ENCODE measurements at places on chromosomes 6 and 20.

- DNase-seq, result no peak
Measured at GRCh38 chr6:158344534-158344933, 32.3 kb downstream of the TULP4 start.

GRCh38 chr6:155461556-155461955, 5.9 kb upstream of the NOX3 start:
- no peak for DNase-seq

- no peak for DNase-seq
Measured at GRCh38 chr6:137928286-137928685, 61.2 kb downstream of the TNFAIP3 start.

DNA sequence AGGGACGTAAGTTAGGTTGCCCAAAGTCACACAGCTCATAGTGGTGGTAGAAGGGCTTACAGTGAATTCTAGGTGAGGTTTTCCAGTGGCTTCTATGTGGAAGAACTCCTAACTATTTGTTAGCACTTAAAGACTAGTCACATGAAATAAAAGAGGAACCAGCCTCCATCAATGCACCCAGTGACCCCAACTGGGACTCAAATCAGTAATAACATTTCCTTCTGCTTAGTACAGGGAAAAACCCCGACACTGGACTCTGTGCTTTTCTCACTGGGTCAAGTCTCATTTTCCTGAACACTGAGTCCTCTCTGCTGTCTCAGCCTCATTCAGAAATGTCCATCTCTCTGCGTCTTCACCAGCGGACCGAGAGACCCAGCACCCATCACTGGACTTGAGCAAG, 89.2 kb downstream of the SLC22A23 start:
- no peak for DNase-seq

DNA sequence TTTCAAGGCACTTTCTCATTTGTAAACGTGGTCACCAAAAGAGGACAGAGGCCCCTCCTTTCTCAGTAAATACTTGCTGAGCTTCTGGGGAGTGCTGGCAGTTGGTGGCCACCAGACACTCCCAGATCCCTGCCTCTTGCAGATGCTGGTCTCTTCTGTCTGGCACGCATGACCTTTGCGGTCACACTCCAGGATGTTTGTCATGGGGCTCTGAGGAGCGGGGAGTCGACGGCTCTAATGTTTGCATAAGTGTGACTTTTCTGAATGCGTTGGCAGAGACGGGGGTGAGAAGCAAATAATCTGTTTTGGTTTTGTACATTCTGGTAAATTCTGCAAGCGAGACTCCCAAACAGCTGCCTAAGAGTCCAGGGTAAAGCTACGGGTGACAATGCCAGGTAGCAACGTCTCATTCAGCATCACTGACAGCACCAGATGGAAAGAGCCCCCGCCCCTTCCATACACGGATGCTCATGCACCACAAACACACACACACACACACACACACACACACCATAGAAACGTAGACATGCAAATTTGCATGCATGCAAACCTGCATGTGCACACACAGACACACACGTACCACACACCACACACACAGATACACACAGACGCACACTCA, 101.1 kb downstream of the YTHDF1 start:
- no peak for DNase-seq

GRCh38 chr6:113450061-113450465, 407.1 kb upstream of the MARCKS start:
- DNase-seq, result no peak

DNA sequence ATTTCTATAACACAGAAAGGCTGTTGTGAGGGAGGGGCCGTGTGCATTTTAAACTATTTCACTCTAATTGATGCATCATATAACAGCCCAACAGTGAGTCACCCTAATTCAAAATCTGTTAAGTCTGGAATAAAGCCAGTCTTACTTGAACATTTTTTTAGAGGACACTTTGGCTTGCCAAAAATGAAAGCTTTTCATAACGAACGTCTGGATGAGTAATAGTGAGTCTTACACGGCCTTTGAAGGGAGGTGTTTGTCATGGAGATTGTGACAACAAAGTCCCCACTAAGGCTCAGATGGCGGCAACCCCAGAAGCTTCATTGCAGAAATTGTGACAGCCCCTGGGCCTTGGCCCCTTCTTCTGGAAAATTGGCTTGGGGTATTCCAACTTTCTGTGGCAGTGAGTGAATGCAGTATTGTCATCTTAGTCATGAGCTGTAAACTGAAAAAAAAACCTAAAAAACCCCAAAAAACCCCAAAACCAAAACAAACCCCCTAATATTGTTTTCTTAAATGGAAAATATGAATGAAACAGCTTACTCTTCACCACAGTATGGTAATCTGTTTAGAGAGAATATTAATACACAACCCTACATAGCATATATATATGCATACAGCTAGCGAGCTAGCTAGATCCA, 92.6 kb upstream of the CLDN20 start:
- DNase-seq, result no peak

- no peak for DNase-seq
Measured at GRCh38 chr6:10248378-10248843, 166.5 kb downstream of the TFAP2A start.

GRCh38 chr6:44661221-44662008, 273.9 kb downstream of the CDC5L start:
- no peak for DNase-seq

DNA sequence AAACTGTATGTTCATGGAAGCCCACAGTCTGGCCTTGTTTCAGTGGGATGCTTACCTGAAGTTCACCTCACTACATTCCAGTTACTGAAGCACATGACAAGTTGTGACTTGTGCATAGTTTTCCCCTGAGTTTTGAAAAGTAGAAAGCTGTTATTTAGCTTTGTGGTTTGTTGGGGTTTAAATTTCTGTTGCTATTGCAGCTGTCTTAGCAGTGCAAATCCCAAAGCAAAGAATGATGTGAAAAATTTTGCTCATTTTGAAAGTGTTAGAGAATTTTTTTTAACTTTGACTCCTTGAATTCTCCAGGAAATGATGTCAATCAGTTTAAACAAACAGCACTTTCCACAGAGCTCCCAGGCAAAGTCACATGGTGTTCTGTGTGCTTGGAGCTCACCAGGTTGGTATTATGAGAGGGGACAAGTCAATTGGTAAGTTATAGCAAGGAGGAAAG, 268.4 kb downstream of the ADGRG6 start:
- DNase-seq, result no peak

DNA sequence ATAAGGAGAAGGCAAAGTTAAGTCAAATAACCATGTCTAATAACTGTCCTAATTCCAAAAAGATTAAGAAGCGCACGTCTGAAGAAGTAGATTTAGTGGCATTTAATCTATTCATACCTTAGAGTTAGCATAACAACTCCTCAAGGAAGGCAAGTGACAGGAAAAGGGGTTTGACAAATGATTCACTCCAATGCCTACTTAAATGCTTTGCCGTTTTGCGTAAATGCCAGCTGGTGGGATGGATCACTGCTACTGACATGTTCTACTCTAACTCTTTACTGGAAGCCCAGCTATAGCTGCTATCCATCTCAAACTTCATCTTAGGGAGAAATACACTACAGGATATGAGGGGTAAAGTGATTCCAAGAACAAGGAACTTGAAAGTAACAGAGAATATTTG, 347.3 kb upstream of the RUNX2 start:
- DNase-seq, result no peak

DNA sequence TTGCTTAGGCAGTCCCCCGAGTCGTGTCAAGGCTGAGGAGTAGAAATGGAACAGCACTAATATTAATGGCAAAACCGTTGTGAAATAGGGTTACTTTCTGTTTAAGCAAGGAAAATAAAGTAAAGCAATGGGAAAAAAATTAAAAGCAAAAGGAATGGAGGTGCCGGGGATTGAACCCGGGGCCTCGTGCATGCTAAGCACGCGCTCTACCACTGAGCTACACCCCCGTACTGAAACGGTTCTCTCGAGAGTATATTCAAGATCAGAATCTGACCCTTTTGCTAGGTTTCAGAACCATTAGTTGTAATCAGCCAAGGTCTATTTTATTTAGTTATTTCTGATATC, 85.5 kb downstream of the TRIM27 start:
- DNase-seq, result peak; percentile 52

DNA sequence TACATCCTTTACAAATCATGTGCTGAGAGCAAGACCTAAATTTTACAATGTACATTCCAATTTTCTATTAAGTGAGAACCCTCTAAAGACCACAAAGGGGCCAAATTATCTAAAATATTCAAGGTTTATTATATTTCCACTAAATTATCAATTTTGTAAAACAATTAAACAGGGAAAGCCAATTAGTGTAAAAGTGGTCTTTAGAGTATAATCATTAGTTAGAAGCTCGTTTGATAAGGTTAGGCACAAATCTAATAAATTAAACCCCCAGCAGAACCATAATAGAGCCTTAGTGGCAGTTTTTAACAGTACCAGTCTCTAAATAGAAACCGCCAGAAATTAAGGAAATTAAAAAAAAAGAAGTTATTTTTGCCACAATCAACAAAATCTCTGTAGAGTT, 249.1 kb upstream of the MANEA start:
- no peak for DNase-seq

DNA sequence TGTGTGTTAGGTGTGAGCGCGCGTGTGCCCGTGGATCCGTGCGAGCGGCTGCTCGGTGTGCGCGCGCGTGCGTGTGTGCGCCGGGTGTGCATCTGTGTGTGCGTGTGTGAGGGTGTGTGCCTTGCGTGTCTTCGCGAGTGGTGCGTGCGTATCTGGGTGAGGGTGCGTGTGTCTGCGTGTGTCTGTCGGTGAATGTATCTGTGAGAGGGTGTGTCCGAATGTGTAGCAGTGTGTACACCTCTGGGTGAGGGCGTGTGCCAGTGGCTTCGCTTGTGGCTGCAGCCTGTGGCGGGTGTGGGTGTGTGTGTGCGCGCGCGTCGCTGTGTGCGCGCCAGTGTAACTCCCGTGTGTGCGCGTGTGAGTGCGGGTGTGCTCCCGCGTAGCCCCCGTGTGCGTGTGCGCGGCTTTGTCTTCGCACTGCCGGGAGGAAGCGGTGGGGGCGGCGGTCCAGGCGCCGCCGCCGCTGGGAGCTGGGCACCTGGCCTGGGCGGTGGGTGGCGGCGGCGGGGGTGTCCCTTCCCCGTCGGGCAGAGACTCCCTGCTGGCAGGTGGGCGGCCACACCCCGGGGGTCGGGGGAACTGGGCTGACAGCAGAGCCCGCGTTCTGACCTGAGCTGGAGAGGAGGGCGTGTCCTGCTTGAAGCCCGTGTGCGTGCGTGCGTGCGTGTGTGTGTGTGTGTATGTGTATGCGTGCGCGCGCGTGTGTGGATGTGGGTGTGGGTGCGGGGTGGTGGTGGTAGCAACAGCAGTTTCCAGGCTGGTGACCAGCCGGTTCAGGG, 61.3 kb upstream of the EPB41L1 start:
- DNase-seq, result peak; percentile 40

- no peak for DNase-seq
Measured at GRCh38 chr20:37225146-37225545, 36.5 kb downstream of the GHRH start.

GRCh38 chr6:151616091-151616513, 122.3 kb downstream of the CCDC170 start:
- no peak for DNase-seq

GRCh38 chr6:56026455-56027180, 151.2 kb upstream of the BMP5 start:
- no peak for DNase-seq

- DNase-seq, result no peak
Measured at GRCh38 chr20:16412906-16413305, 160.3 kb downstream of the KIF16B start.

DNA sequence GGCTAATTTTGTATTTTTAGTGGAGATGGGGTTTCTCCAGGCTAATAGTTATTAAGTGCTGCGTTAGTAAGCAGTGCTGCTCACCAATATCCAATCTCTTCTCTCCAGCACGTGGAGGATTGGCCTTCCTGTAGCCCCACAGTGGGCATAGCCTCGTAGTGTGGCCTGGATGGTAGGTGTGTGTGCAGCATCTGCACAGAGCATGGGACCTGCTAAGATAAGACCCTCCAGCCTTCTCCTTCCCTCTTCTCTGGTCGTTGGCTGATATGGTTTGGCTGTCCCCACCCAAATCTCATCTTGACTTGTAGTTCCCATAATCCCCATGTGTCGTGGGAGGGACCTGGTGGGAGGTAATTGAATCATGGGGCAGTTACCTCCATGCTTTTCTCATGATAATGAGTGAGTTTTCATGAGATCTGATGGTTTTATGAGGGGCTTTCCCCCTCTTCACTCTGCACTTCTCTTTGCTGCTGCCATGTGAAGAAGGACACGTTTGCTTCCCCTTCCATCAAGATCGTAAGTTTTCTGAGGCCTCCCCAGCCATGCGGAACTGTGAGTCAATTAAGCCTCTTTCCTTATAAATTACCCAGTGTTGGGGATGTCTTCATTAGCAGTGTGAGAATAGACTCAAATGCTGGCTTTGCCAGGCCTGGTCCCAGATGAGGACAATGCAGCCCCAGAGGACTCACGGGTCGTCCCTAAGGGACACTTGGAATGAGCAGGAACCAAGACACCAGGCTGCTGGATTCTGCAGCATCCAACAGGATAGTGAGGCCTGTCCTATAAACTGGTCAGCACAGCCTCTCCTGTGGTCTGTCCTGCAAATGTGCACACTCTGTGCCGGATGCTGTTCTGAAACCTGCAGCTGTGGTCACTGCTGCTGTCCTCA, 63.4 kb upstream of the AFDN start:
- no peak for DNase-seq

GRCh38 chr6:4935975-4936680, 67.7 kb downstream of the RPP40 start:
- DNase-seq, result no peak

DNA sequence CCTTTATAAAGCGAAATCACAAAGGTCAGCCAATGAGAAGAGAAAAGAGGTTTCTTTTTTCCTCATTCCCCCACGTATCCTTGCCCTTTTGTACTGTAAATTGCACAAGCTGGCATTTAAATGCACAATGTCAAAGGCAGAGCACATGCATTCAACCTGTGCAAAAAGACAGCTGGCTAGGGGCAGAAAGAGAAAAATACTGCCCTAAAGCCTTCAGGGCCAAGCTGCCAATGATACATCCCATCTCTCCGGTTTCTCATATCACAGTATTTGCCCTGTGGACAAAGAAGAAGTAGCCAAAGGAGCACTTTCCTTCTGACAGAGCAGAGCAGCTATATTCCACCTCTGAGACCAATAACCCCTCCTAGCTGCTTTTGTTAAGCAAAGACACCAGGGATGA, 219.2 kb downstream of the TRDN start:
- DNase-seq, result no peak

- DNase-seq, result no peak
Measured at GRCh38 chr6:124368131-124368530, 564.5 kb downstream of the NKAIN2 start.

- no peak for DNase-seq
Measured at GRCh38 chr6:74057326-74057725, 361.3 kb downstream of the CD109 start.

GRCh38 chr6:97026298-97026697, 101.8 kb downstream of the KLHL32 start:
- DNase-seq, result no peak

- no peak for DNase-seq
Measured at GRCh38 chr6:102619585-102619984, 1226.1 kb downstream of the GRIK2 start.

GRCh38 chr6:105983763-105984162, 102.4 kb upstream of the PRDM1 start:
- no peak for DNase-seq
